ENCODE measurements at places on chromosomes 11 and 22.

DNA sequence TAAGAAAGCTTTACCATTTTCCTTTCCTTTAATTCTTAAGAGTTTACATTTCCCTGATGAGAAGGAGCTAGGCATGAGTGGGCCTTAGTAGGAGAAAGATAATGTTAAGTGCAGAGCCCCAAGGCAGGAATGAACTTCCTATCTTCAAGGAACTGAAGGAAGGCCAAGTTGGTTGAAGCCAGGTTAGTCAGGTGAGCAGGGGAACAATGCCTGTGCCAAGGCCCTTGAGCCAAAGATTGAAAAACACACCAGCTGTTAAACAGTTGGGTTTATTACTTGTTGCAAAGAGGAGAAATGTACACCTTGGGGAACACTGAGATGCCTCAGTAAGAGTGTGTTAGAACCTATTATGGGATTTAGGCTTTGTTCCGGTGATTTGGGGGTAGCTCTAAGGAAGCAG, 10.0 kb downstream of the CNTF start:
- DNase-seq = no peak

DNA sequence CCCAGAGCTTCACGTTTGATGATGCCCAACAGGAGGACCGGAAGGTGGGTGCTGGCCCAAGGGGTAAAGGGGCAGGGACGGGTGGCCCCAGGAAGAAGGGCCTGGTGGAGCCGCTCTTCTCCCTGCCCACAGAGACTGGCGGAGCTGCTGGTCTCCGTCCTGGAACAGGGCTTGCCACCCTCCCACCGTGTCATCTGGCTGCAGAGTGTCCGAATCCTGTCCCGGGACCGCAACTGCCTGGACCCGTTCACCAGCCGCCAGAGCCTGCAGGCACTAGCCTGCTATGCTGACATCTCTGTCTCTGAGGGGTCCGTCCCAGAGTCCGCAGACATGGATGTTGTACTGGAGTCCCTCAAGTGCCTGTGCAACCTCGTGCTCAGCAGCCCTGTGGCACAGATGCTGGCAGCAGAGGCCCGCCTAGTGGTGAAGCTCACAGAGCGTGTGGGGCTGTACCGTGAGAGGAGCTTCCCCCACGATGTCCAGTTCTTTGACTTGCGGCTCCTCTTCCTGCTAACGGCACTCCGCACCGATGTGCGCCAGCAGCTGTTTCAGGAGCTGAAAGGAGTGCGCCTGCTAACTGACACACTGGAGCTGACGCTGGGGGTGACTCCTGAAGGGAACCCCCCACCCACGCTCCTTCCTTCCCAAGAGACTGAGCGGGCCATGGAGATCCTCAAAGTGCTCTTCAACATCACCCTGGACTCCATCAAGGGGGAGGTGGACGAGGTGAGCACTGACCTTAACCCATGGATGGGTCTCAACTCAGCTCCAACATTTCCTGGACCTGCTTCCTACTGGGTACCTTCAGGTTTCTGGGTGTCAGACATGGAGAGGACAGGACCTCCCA, 2.0 kb downstream of the RIC8A start:
- DNase-seq = no peak

DNA sequence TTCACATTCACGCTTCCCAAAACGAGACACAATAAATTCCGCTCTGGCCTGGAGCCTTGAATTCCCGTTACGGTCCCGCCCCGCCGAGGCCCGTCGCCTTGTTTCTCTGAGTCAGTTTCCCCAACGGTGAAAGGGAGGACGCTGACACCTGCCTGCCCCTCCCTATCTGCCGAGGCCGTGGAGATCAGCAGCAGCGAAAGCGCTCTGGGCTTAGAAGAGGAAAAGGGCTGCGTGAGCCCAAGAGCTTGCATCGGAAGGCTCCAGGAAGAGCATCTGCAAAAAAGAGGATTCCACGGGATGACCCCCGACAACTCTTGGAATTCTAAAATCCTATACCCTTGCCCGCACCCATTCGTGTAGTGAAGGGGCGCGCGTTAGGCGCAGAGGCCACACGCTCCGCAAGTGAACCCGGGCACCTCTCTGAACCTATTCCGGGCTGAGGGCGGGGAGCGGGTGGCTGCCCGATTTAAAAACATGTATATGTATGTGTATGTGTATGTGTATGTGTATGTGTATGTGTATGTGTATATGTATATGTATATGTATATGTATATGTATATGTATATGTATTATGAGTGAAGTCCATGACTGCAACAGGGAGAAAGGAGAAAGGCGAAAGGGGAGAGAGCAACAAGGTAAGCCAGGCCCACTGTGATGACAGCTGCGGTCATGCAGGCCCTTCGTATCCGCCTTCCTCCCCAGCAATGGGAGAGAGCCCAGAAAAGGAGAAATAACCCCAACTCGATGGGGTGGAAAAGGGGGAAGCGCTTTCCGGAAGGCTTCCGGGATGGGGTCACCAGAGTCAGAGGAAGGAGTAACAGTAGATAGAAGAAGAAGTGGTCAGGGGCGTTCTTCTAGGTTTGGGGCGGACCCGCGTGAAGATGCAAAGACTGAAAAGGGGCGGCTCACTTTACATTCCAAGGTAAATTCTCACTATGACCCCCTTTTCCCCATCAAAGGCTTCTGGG, 948 bp upstream of the MRTFA start:
- peak; percentile 33 for DNase-seq

GRCh38 chr22:36104435-36104834, 56.1 kb downstream of the APOL3 start:
- no peak for DNase-seq

GRCh38 chr11:14422814-14423182, 63.8 kb upstream of the RRAS2 start:
- no peak for DNase-seq
